Spinal cord (tissue), 10 donors: ENCODE measurements at places on chromosomes 2 and 18. TPM values are rescaled to one million over a fixed set of nuclear protein-coding genes. Genes with fewer than 3 reads are reported as not detected.

CNPPD1 gene
- polyA plus RNA-seq = 53.7 TPM

PLCL1 gene
- 9.5 TPM for polyA plus RNA-seq

HOXD13 gene
- polyA plus RNA-seq = not detected

EFR3B gene
- polyA plus RNA-seq = 44.1 TPM

AQP12B gene
- 0.56 TPM for polyA plus RNA-seq

DYNAP gene
- 0.08 TPM for polyA plus RNA-seq

RAB27B gene
- polyA plus RNA-seq = 13.6 TPM

MXD1 gene
- polyA plus RNA-seq = 16.2 TPM

ADGRF3 gene
- polyA plus RNA-seq = 0.72 TPM

DNA sequence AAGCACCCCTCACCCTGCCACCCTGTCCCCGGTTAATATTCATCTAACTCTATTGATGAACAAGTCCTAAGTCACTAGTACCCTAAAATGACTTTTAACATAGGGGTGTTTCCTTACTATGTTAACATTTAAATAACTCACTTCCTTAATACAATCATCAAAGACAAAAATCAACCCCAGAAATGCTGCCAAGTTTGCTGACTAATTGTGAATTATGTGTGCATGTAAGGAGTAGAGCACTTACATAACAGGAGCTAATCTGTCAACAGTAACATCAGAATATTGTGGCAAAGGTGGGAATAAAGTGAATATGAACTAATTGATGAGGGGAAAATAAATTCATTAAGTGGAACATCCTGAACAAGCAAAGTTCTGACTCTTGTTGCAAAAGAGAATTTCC, 81.4 kb upstream of the ERBB4 start:
- no peak for DNase-seq

DNA sequence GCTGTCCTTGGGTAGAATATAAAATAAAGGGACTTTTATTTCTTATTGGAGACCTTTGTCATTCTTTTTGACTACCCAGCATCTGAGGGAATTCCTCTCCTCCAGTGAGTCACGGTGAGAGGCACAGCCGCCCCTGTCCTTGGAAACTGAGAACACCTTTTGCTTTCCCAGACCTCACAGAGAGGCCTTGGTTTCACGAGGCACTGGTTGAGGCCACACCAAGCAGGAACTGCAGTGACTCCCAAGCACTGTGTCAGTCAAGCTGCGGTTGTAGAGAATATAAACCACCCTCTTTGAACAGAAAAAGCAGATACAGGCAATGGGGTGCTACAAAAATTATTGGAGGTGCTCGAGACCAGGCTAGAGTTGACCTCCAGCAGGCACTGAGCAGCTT, 16.4 kb downstream of the PRKAG3 start:
- DNase-seq = no peak

GRCh38 chr2:28082131-28082530, 191.6 kb downstream of the BABAM2 start:
- no peak for DNase-seq

GRCh38 chr2:129884221-129884786, 95.2 kb upstream of the RAB6C start:
- no peak for DNase-seq

DNA sequence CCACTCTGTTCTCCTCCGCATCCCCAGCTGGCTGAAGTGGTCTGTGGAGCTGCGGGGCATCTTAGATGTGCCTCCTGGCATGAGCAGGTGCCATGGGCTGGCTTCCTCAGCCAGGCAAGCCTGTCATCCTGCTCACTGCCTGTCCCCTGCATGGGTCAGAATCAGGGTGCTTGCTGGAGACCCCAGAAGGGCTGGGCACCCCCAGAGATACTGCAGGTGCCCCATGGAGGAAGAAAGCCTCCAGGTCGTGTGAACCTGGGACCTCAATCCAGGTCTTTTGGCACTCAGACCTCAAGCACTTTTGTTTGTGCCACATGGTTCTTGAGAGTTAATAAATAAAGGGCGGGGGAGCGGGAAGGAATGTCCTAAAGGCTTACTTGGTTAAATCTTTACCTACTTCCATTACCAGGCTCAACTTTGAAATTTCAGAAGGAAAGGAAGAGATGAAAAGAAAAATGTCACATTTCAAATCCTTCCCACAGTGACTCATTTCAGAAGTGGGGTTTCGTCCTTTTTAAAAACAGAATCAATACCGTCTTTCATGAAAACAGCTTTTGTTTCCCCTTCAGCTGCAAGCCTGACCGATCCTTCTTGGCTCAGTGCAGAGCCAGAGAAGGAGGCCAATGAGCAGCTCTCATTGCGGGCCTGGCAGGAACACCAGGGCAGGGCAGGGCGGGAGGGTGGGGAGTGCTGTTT, 69.9 kb downstream of the RHOB start:
- peak; percentile 42 for DNase-seq

- DNase-seq = no peak
Measured at GRCh38 chr2:172953970-172954852, 121.4 kb upstream of the MAP3K20 start.

DNA sequence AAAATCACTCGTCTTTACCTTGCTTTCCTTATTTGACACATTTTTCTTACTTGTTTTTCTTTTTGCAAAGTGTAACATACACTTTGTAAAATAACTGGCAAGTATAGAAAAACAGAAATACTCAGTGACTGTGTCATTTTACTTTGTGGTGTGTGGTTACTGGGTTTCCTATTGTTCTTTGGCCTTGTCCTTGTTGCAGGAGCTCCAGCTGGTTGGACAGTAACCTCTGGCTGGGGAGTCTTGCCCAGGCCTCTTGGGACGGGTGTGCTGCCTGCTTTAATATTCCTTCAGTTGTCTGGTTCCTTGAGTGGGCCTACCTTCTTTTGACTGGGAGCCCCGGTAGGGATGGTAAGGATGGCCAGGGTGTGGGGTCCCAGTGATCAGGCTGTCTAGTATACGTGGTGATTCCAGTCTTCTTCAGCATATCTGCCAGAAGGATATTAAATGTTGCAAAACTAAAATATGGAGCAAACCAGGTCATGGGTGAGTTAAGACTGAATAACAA, 53.8 kb downstream of the RNF144A start:
- no peak for DNase-seq

DNA sequence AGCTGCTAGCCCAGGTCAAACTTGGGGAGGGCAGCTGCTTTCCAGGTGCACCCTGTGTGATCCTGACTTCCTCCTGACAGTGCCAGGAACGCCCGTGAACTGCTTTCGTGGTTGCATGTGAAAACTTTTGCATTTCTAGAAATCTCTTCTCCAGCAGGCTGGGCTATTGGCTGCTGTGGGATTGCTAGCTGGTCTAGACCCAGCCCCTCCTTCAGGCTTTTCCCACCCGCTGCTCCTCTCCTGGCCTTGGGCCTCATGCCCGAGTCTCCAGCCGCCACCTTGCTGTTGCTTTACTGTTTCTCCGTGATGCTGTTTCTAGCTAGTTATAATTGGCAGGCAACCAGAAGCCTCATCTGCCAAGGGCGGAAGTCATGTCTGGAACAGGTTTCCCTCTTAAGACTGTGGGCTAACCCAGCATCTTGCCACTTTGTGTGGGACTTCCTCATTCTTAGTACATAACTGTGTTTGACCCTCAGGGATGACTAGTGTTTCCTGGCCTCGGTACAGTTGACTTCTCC, 27.0 kb upstream of the MGAT4A start:
- no peak for DNase-seq

- no peak for DNase-seq
Measured at GRCh38 chr2:60811491-60812375, 55.7 kb downstream of the PAPOLG start.

GRCh38 chr2:64470766-64471295, 16.9 kb downstream of the LGALSL start:
- DNase-seq = no peak

DNA sequence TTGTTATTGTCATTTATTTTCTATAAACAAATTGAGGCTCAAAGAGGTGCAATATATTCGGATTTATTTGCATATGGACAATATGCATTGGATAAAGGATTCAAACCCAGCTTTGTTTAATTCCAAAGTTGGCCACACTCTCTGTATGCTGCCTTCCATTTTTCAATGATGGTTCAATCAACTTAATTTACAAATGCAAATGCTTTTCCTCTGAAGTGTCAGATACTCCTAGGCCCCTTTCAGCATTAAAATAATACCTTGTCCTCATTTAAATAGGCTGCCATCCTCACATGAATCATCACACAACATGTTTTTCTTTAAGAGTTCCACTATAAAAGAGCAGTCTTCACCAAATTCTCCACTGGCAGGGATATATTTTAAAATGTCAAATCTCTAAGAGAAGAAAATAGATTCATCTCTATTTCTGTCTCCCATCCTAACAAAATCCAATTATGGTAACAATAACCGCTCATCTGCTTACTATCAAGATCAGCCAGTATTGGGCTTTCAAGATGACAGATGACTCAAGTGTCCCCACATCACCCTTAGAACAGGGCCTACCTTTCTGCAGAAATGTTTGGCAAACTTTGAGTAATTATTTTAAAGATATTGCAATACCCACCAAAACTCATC, 114.8 kb downstream of the SCG2 start:
- peak; percentile 8 for DNase-seq

GRCh38 chr2:144261966-144262365, 258.0 kb downstream of the ZEB2 start:
- no peak for DNase-seq

DNA sequence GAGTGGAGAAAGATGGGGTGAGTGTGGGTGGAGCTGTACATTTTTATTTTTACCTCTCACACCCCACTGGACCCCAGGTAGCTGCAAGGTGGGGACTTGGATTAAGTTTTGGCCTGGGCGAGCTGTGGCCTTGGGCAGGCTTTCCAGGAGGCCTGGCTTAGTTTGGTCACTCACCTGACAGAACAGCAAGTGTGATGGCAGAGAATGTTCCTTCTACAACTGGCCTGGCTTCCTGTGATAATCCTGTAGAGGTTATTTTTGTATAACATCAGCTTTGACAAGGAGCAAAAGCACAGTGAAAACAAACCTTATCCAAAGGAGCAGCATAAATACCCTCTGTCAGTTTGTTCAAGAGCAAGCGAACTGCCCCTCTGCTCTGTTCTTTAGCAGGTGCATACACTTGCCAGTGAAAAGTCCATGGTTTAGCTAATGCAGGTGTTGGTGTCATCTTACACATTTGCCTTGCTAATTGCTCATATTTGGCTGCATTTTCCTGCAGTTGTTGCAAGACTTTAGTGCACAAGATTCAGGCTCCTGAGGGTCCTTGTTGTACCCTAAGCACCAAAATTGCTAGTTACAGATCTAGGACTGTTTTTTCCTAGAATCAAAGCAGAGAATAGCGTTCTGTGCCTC, 6.3 kb downstream of the THNSL2 start:
- DNase-seq = no peak

GRCh38 chr18:4074647-4075046, 380.5 kb downstream of the DLGAP1 start:
- no peak for DNase-seq

GRCh38 chr2:191748059-191748461, 70.1 kb downstream of the NABP1 start:
- no peak for DNase-seq

- DNase-seq = no peak
Measured at GRCh38 chr2:202941771-202942170, 29.7 kb downstream of the CARF start.

- DNase-seq = no peak
Measured at GRCh38 chr2:165141601-165142354, 62.1 kb downstream of the SCN3A start.
